CD4-positive, alpha-beta T cell treated with Interleukin-17A for 1 hour (primary cell): ENCODE measurements at places on chromosomes 6 and 20.

- DNase-seq = no peak
Measured at GRCh38 chr6:26115226-26115625, 28.0 kb downstream of the HFE start.

- DNase-seq = peak; percentile 15
Measured at GRCh38 chr6:127457456-127458064, 1.6 kb downstream of the KIAA0408 start.

- DNase-seq = peak; percentile 92
Measured at GRCh38 chr6:26312501-26313397, 52.2 kb upstream of the BTN3A2 start.

DNA sequence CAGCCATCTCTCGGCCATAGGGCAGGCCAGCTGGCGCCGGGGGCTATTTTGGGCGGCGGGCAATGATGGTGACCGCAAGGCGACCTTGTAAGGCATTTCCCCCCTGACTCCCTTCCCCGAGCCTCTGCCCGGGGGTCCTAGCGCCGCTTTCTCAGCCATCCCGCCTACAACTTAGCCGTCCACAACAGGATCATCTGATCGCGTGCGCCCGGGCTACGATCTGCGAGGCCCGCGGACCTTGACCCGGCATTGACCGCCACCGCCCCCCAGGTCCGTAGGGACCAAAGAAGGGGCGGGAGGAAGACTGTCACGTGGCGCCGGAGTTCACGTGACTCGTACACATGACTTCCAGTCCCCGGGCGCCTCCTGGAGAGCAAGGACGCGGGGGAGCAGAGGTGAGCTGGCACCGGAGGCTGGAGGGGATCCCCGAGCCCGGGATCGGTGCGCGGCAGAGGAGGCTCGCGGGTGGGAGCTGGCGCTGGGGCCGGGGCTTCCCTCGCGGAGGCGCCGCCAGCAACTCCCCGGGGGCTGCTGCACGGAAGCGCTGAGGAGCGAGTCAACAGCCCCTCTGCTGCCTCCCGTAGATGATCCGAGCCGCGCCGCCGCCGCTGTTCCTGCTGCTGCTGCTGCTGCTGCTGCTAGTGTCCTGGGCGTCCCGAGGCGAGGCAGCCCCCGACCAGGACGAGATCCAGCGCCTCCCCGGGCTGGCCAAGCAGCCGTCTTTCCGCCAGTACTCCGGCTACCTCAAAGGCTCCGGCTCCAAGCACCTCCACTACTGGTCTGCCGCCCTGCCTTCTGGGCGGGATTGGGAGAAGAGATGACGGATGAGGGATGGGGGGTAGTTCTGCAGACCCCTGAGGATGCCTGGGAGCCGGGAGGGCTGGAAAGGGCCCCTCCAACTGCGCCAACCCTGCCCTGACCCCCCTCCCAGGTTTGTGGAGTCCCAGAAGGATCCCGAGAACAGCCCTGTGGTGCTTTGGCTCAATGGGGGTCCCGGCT, at the start of the genes CTSA and NEURL2:
Gene CTSA (plus strand): TSS at position 351 of the 999 bp plus-strand sequence. CDS start 234 bp downstream, at position 585.
Gene NEURL2 (minus strand): TSS at position 224 of the 999 bp plus-strand sequence. CDS start 217 bp downstream, at position 7.
- DNase-seq = peak; percentile 84

- DNase-seq = no peak
Measured at GRCh38 chr6:37340639-37340943, 13.2 kb upstream of the RNF8 start.

GRCh38 chr6:25694366-25694765, 42.4 kb downstream of the SCGN start:
- no peak for DNase-seq
